ENCODE measurements at places on chromosomes 7 and 10.

DNA sequence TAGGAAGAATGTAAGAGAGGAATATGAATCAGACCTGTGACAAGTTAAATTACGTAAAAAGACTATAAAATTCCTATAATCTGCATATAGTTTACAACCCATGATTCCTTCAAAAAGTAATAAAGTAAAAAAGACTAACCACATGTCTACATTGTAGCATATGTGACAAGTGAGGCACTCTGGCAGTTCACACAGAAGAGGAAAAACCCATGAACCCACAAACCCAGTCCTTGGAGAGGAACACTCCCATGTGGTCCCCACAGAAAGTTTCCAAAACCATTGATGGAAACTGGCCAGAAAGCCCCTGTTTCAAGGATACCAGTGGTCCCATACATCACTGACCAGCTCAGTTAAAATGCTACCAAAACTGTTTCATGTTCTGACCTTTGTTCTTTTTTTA, 15.7 kb downstream of the KDM7A start:
- no peak for DNase-seq

- DNase-seq = no peak
Observed at GRCh38 chr10:51874131-51874530, 174.7 kb upstream of the CSTF2T start.

GRCh38 chr7:37732888-37733287, 49.3 kb downstream of the GPR141 start:
- no peak for DNase-seq

DNA sequence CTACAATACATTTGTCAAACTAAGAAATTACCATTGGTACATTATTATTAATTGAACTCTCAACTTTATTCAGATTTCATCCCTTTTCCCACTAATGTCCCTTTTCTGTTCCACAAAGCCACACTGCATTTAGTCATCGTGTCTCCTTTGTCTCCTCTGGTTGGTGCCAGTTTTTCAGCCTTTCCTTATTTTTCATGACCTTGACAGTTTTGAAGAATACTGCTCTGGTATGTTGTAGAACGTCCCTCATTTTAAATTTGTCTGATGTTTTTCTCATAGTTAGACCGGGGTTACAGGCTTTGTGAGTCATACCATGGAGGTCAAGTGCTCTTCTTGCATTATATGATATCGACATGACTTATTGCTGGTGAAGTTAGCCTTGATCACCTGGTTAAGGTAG, 173.3 kb upstream of the AGK start:
- DNase-seq = no peak

GRCh38 chr7:50283731-50284130, 20.8 kb upstream of the IKZF1 start:
- DNase-seq = no peak

GRCh38 chr7:2604608-2605174, 27.1 kb upstream of the TTYH3 start:
- DNase-seq = no peak

DNA sequence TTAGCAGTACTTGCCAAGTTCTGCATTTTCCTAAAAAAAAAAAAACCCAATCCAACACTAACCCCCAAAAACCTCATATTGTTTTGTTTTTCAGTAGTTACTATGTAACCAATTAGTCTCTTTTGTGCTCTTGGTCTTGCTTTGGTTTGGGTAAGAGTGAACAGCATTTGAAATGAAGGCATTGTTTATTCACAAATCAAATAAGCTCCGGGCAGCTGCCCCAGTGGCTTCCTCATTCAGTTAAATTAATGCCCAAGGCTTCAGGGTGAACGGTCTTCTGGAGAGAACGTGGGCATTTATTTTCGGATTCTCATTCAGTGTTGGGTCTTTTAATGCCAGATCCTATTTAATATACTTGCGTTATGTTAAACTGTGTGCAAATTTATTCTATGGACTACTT, 108.7 kb downstream of the GFRA1 start:
- no peak for DNase-seq

- DNase-seq = no peak
Observed at GRCh38 chr10:60502621-60503020, 112.9 kb upstream of the ANK3 start.

- no peak for DNase-seq
Observed at GRCh38 chr7:80496586-80496985, 15.3 kb downstream of the GNAT3 start.

DNA sequence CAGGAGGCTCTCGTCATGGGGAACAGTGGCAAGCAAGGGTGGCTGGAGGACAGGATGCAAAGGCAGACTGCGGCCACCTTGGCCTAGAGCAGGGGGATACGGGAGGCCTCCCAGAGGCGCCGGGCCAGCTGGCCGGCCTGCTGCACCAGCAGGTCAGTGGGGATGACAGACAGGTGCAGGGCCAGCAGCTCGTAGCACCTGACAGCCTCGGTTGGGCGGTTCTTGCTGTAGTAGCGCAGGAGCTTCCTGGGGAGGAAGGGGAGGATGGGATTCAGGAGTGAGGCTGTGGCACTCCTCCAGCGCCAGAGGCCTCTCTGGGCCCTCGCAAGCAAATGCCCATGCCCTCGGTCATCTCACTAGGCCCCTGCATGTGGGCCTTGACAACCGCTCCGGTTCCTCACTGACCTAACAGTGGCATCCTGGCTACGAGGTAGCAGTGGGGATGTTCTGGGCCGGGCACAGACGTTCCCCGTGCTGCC, 2.5 kb upstream of the PYROXD2 start:
- no peak for DNase-seq

- DNase-seq = no peak
Observed at GRCh38 chr10:112304267-112304859, 21.2 kb downstream of the TECTB start.

GRCh38 chr10:73635781-73636180, 5.5 kb downstream of the MYOZ1 start:
- DNase-seq = no peak

GRCh38 chr7:42236266-42236975, 588 bp downstream of the GLI3 start:
- no peak for DNase-seq

GRCh38 chr10:89164920-89165319, 42.2 kb downstream of the CH25H start:
- no peak for DNase-seq

DNA sequence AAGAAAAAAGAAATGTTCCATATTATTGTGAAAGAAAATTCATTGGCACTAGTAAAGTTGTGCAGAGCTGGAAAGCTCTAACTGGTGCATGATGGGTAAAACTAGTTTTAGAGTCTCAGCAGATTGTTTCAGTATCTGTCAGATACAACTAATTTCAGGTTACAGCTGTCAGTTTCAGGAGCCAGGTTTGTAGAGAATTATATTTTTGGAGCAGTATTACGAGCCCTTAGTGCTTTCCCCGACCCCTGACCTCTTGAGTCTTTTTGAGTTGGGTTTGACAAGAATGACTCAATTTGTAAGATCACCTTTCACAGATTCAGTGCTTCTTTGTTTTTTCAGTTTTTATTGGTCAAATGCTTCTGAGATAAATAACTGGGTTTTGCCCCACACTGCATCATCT, 366.4 kb upstream of the PLXDC2 start:
- no peak for DNase-seq

GRCh38 chr7:116159711-116160110, 50.6 kb upstream of the TES start:
- DNase-seq = no peak

GRCh38 chr10:108362296-108362695, 1197.8 kb upstream of the SORCS1 start:
- no peak for DNase-seq

DNA sequence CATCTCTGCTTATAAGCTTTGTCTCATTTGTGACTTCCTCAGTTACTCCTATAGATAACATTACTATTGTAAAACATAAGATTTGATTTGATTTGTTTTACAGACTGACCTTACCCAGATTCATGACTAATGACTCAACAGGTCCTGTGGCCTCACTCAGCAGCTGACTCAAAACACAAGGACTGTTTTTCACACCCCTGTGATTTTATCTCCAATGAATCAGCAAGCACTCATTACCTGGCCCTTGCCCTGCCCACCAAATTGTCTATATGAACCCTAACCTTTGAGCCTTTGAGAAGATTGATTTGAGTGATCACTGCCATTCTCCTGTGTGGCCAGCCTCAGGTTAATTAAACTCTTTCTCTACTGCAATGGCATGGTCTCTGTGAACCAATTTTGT, 1064.6 kb upstream of the LRRTM3 start:
- no peak for DNase-seq

DNA sequence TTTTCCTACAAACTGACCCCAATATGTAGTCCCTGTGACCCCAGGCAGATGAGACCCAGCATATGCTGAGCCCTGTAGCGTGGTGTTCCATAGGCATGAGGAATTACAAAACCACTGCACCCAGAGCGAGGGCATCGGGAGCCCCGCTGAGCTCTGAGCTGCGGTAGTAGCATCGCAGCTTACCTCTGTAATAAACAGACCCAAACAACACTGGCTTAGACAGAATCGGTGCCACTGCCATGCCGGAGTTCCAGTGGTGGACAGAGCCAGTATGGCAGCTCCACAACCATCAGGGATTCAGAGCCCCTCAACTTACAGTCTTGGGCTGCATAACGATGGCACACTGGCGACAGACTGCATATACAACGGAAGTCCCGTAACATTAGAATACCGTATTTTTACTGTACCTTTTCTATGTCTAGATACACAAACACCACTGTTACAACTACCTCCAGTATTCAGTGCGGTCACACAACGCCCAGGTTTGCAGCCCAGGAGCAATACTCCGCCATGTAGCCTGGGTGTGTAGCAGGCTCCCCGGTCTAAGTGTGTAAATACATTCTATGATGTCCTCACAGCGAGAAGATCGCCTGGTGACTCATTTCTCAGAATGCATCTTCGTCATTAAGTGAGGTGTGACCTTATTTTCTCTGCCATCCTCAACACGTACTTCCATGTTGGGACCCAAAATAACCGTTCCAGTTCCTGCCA, 68.8 kb downstream of the PROSER2 start:
- DNase-seq = no peak

DNA sequence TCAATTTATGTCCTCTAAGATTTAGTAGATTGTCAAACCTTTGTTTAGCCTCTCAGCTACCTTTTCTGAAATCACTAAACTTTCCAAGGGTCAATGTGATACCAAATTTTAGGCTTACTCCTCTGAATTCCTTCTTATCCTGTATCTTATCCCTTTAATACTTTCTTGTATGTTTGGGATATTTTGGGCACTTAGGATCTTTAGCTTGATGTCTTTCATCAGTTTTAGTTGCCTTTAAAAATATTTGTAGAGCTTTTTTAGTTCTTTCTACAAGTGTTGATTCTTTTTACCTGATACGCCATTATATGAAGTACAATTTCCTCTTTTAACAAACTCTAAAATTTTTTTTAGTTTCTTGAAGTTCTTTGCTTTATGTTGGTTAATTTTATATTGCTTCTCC, 30.7 kb upstream of the HDAC9 start:
- DNase-seq = no peak

GRCh38 chr7:38630720-38631673, at the start of gene AMPH:
TSS of gene AMPH (minus strand) at chr7:38631373. CDS start at chr7:38631351, 22 bp downstream.
- DNase-seq = no peak

GRCh38 chr10:84226616-84227015, 1.3 kb upstream of the LRIT2 start:
- no peak for DNase-seq

DNA sequence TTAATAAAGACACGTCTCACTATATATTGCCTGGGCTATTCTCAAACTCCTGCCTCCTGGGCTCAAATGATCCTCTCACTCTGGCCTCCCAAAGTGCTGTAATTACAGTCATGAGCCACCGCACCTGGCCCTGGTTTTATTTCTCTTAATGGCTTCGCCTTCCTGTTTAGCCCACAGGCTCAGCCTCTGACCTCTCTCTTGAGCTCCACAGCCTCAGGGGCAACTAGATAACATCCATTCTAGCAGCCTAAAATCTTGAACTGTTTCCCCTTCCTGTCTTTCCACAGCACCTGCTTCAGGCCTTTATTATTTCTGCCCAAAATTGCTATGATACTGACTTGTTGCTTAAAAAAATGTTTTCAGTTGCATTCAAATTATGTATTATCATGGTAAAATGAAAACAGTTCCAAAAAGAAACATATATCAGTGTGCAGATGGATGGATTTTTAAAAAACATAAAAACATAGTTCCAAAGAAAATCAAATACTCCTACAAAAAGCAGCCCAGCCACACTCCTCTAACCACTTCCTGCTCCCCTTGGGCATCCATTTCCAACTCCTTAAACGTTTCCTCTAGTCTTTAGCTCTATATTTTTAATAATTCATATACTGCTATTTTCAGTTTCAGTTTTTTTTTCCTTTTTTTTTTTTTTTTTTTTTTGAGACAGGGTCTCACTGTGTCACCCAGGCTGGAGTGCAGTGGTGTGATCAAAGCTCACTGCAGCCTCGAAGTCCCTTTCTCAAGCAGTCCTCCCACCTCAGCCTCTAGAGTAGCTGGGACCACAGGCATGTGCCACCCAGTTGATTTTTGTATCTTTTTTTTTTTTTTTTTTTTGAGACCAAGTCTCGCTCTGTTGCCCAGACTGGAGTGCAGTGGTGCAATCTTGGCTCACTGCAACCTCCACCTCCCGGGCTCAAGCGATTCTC, 5.1 kb upstream of the BAZ1B start:
- DNase-seq = no peak

- DNase-seq = no peak
Observed at GRCh38 chr7:138077809-138078208, 1.6 kb downstream of the AKR1D1 start.

GRCh38 chr7:39952374-39952773, 2.3 kb downstream of the CDK13 start:
- no peak for DNase-seq

- DNase-seq = no peak
Observed at GRCh38 chr7:112167147-112167546, 39.1 kb downstream of the DOCK4 start.
